ENCODE measurements at places on chromosomes 1 and 21. TPM values are rescaled to one million over a fixed set of nuclear protein-coding genes. Genes with fewer than 3 reads are reported as not detected.

GBP6 gene
- total RNA-seq = 0.36 TPM

PER3 gene
- total RNA-seq = 3.2 TPM

ANGPTL7 gene
- total RNA-seq = not detected

KPRP gene
- total RNA-seq = not detected

POMGNT1 gene
- 36.8 TPM for total RNA-seq

GABPB2 gene
- total RNA-seq = 27.4 TPM

DNASE2B gene
- not detected for total RNA-seq

GPR25 gene
- not detected for total RNA-seq

DCLRE1B gene
- total RNA-seq = 18.4 TPM

C1orf146 gene
- total RNA-seq = not detected

CRP gene
- not detected for total RNA-seq

HHIPL2 gene
- total RNA-seq = 0.11 TPM

ITPKB gene
- 37.1 TPM for total RNA-seq

LCE1D gene
- total RNA-seq = not detected

PDE4B gene
- total RNA-seq = 16.9 TPM

AQP10 gene
- not detected for total RNA-seq

HAO2 gene
- not detected for total RNA-seq
